Camera-type eye (tissue), 1 donor: ENCODE measurements at places on chromosomes 13 and 19. TPM values are rescaled to one million over a fixed set of nuclear protein-coding genes. Genes with fewer than 3 reads are reported as not detected.

Gene KLK5
- 0.66 TPM for total RNA-seq

Gene ZMYM2
- 226 TPM for total RNA-seq

Gene GYS1
- total RNA-seq = 47.8 TPM

Gene LAIR2
- not detected for total RNA-seq

Gene NCCRP1
- 20.0 TPM for total RNA-seq

Gene PRR36
- total RNA-seq = 4.7 TPM

Gene PROZ
- total RNA-seq = not detected

Gene CABP5
- 43.1 TPM for total RNA-seq

Gene CEACAM16
- not detected for total RNA-seq

Gene RCBTB2
- 38.5 TPM for total RNA-seq

Gene OR7A5
- total RNA-seq = not detected

Gene KIR2DL1
- total RNA-seq = not detected
